NCI-H2081 (cell line): ENCODE measurements at places on chromosomes 4 and X.

- DNase-seq, result no peak
These were observed 14.4 kb upstream of the CYBB start for GRCh38 chrX:37765507-37765906.

GRCh38 chr4:142405021-142405694 is 440.9 kb downstream of the INPP4B start:
- DNase-seq, result no peak

GRCh38 chr4:13766761-13767540 is 139.4 kb upstream of the BOD1L1 start:
- peak; percentile 76 for DNase-seq

GRCh38 chr4:8681391-8681790 is 88.8 kb downstream of the CPZ start:
- no peak for DNase-seq

DNA sequence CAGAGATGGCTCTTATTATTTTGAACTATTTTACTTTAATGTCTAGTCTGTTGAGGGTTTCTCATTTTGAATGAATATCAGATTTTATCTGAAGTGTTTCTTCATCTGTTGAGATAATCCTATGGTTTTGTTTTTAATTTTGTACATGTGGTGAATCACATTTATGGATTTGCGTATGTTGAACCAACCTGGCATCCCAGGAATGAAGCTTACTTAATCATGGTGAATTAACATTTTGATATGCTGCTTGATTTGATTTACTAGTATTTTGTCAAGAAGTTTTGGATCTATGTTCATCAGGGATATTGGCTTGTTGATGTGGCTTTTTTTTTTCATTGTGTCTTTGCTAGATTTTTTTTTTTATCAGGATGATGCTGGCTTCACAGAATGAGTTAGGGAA is 2390.9 kb downstream of the PCDH7 start:
- no peak for DNase-seq

DNA sequence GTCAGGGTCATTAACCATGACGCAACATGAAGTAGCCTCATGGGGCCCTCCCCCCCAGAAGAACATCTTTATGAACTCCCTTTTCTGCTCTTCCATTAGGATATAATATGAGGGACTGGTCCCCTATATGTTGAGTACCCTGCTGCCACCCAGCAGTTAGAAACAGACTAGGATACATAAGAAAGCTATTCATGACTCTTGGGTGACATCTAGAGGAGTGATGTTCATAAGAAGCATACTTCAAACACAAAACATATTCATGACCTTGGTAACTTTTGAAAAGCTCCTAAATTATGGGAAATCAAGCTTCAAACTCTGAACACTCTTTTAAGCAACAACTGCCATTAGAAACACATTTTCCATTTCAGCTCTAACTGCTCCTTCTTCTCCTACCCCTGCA is 155.2 kb upstream of the SPIN4 start:
- DNase-seq, result no peak

DNA sequence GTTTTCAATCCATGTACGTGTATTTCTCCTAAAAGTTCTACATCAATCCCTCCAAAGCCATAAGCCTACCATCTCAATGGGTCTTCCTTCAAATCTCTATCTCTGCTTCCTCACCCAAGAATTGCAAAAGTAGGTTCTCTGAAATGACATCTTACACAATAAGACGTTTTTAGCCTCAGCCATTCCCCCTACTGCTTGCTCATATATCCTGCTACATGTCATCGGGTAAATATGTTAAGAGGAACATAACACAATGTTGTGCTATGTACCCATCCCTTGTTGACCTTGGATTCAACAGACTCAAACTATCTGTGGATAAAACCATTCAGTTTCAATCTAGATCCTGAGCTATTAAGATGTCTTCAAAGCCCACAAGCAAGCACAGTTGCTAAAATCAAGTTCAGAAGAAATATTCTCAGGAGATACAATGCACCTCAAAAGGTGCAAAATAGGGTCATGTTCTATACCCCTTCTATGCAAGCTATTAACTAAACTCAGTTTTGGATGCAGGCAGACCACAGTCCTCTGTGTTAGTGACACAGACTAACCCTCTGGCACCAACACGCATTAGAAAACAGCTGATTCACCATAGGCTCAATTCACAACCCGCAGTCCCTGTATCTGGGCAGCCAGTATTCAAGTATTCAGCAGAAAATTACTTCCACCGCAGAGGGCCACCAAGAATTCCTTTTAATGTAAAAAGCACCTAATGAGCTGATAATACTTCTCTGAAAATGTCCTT is 56.8 kb downstream of the CD99L2 start:
- no peak for DNase-seq
